ENCODE measurements at places on chromosomes 12 and 14. TPM values are rescaled to one million over a fixed set of nuclear protein-coding genes. Genes with fewer than 3 reads are reported as not detected.

Gene ARHGDIB
- 2.1 TPM for total RNA-seq

Gene TSPAN8
- total RNA-seq: 0.69 TPM

Gene MBD6
- 26.2 TPM for total RNA-seq

Gene RFX4
- total RNA-seq: not detected

Gene RAD51AP1
- 19.4 TPM for total RNA-seq

Gene FOXN4
- total RNA-seq: not detected

Gene RPL10L
- total RNA-seq: not detected

Gene SLC2A13
- total RNA-seq: 4.0 TPM

All from A549 treated with ZK216348 at 1 μM for 4 hours (cell line).